ENCODE measurements at places on chromosomes 12 and 14.
A peak's percentile ranks its signal among the peaks of the same experiment; 100 is the strongest.

DNA sequence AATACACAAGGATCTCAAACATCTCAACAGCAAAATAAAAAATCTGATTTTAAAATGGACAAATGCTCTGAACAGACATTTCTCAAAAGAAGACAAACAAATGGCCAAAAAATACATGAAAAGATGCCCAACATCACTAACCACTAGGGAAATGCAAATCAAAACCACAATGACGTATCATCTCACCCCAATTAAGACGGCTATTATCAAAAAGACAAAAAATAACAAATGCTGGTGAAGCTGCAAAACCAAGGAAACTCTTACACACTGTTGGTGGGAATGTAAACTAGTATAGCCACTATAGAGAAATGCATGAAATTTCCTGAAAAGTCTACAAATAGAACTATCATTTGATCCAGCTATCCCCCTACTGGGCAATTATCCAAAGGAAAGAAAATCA, 145.0 kb downstream of the BTG1 start:
- no peak for DNase-seq

GRCh38 chr12:23236066-23236780, 611.3 kb downstream of the ETNK1 start:
- no peak for DNase-seq

- no peak for DNase-seq
Measured at GRCh38 chr12:127690161-127690560, 576.8 kb upstream of the TMEM132C start.

- no peak for DNase-seq
Measured at GRCh38 chr12:115840159-115840558, 437.3 kb downstream of the MED13L start.

GRCh38 chr12:4572680-4573079, 10.7 kb downstream of the DYRK4 start:
- DNase-seq: no peak

DNA sequence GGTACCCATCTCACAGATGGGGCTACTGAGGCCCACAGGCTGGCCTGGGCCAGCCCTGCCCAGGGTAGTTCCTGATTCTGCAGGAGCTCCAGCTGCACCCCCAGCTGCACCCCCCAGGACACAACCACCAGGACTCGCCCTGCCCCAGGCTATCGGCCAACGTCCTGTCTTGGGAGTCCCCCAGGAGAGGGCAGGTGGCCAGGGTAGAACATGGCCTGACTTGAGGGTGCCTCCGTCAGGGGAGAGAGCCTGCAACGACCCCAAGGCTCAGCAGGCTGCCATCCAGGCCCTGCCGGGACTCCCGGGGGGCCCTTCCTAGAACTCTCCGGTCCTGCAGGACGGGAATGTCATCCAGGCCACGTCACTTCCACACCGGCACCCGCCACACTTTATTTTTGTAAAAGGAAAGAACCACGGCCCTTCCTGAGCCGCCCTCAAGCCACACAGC, 15.8 kb downstream of the JAG2 start:
- no peak for DNase-seq

GRCh38 chr12:15532364-15532977, 210.2 kb downstream of the PTPRO start:
- peak; percentile 49 for DNase-seq

DNA sequence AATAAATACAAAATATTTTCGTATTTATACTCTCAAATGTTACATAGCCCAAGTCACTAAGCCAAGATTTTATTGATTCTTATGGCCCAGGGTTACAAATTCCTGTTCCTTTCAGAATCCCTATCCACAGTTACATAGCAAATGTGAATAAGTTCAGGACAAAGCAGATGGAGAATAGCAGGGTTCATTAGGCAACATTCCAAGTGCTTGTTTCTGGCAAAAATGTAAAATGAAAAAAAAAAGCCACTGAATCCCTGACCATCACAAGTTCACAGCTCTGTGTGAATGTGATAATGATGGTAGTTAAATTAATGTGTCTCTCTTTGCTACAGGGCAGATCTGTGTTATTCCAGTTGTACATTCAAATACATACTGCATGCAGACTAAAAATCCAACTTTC, 74.6 kb downstream of the KCNC2 start:
- DNase-seq: no peak

- DNase-seq: no peak
Measured at GRCh38 chr14:72613975-72614319, 280.0 kb downstream of the DPF3 start.

- no peak for DNase-seq
Measured at GRCh38 chr14:57549765-57550420, 56.2 kb upstream of the CCDC198 start.

DNA sequence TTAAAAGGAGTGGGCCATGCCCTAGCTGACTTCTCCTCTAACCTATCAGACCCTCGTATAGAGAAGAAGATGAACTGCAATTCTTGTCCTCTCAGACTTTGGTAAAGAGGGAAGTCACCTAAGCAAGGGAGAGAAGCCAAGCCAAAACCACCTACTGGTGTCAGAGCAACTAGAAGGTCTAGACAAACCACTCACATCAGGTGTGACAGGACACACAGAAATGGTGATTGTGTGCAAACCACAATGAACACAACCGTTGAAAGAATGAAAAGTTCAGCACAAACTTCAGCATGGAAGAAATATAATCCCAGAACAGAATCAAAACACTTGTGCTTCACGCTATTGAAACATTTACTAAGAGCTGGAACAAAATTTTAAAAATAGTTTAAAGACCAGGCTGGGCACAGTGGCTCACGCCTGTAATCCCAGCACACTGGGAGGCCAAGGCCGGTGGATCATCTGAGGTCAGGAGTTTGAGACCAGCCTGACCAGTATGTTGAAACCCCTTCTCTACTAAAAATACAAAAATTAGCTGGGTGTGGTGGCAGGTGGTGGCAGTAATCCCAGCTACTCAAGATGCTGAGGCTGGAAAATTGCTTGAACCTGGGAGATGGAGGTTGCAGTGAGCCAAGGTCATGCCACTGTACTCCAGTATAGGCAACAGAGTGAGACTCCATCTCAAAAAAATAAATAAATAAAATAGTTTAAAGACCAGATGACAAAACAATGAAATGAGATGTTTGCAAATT, 56.2 kb upstream of the NTF3 start:
- no peak for DNase-seq

DNA sequence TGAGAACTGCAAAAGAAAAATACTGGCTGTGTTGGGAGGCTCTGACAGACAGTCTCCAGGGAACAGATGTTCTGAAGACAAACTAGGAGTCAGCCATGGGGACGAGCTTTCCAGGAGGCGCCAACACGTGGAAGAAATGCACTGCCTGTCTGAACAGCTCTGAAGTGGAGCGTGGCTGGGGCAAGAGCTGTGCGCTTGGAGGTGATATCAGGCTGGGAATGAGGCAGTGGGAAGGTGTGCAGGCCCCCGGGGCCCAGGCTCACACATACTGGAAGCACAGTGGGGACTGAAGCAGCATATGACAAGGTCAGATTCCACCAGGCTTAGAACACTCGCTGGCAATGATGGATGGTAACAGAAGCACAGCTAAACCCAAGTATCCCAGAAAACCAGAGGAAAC, 17.5 kb downstream of the APPL2 start:
- no peak for DNase-seq

DNA sequence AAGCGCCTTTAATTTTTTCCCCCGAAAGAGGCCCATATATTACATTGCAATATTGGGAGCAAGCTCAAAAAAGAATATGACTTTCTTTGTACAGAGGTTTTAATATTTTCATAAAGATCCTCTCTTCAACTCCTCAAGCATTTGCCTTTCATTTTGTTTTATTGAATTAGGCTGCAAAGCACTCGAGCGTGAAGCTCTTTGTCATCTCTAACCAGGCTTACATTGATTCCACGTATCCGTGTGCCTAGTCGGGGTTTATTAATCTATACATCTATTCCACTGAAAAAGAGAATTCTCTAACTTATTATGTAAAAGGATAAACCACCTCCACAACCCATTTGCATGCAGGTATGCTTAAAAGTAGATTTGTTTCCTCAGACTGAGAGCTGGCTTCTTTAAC, 234.8 kb upstream of the TMPO start:
- DNase-seq: no peak

- no peak for DNase-seq
Measured at GRCh38 chr14:78399316-78399889, 229.2 kb downstream of the NRXN3 start.

GRCh38 chr12:32788405-32788804, 32.7 kb upstream of the YARS2 start:
- DNase-seq: no peak

DNA sequence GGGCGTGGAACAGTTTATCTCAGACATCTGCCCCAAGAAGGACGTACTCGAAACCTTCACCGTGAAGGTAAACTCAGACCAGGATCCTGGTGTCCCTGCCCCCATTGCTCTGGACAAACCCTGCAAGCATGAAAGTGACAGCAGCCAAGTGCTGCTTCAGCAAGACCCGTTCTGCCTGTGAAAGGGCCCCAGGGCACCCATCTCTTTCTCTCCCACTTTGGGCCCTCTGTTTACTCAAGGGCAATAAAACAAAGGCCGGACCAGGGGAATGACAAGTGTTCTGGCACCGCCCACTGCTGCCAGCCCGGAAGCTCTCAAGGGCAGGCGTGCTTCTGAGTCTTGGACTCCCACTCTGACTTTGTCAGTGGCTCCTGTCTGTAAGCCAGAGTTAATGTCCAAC, 35.3 kb downstream of the CD9 start:
- DNase-seq: no peak

DNA sequence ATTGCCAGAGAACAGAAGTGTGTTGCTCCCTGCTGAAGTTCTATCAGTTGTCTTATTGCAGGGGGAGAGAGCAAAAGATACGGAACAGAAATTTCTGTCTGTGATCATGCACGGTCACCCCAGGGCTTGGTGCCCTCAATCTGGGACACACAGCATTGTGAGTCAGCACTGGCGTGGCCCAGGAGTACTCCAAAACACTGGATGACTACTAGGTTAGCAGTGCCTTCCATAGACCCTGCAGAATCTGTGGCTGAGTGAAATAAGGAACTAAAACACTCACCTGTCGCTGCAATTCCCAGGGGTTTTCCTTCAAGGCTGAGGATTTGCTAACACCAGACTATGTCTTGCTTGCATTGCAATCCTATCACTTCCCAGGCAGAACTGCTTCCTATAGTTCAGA, 165.5 kb downstream of the ANO6 start:
- DNase-seq: no peak

DNA sequence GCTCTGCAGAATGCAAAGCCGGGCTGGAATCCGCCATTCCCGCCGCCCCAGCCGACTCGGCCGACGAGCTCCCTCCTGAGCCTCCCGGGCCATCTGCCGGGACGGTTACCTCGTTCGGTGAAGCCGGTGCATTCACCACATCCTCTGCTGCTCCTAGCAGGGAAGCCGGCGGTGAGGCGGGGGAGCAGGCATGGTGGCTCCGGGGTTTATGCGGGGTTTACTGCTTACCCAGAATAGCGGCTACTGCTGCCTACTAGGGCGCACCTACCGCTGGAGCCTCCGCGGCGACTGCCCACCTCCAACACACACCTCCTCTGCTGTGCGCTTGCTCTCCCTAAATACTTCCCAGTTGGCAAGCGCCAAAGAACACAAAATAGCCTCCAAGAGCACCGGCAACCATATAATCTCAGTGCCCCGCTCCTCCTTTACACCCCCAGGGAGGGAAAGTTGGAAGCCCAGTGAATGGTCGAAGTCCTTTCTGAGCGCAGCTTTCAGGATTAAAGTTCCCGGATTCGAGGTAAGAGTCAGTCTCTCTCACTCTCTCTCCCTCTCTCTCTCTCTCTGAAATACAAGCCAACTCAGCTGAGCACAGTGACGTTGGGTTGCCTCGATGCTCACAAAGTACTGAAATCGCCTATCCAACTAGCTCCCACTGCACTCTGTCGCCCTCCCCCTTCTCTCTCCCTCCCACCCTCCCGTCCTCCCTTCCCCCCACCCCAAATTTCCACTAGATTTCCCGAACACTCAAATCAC, at the start of gene TBX5:
TBX5 (minus strand) TSS at position 626 of the 753 bp plus-strand sequence. CDS start 2,246 bp downstream, outside the sequence.
- no peak for DNase-seq

GRCh38 chr12:24256684-24257083, 307.2 kb upstream of the SOX5 start:
- no peak for DNase-seq

DNA sequence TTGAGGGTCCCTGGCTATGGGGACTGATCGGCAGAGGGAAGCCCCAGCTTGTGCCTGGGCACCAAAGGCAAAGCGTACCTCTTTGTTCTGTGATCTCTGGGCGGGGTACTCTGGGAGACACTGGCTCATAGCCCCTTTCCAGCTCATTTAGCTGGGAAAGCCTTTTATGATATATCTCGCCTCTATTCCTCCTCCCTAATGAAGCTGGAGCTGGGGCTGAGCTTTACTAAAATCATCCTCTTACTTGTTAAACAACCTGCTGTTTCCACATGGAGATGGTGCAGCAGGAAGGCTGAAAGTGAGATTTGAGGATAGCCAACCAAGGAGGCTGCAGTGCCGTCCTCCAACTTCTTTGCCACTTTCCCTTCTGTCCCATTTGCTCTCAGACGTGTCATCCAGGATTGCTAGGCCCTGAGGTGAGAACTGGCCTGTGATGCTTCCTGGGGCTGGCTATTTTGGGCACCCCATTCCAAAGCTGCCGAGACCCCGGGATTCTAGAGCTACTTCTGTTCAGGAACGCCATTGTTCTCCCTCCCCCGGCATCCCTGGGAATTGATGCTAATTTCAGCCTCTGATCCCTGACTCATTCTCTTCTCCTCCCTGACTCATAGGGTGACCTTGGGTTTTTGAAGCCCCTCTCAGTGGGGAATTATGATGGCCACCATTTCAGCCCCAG, 16.0 kb downstream of the PDE1B start:
- DNase-seq: no peak

- no peak for DNase-seq
Measured at GRCh38 chr12:92971859-92972524, 42.9 kb upstream of the EEA1 start.

- no peak for DNase-seq
Measured at GRCh38 chr14:23431486-23431885, 4.0 kb downstream of the MYH7 start.

GRCh38 chr12:33771889-33772288, 250.4 kb upstream of the ALG10 start:
- no peak for DNase-seq

DNA sequence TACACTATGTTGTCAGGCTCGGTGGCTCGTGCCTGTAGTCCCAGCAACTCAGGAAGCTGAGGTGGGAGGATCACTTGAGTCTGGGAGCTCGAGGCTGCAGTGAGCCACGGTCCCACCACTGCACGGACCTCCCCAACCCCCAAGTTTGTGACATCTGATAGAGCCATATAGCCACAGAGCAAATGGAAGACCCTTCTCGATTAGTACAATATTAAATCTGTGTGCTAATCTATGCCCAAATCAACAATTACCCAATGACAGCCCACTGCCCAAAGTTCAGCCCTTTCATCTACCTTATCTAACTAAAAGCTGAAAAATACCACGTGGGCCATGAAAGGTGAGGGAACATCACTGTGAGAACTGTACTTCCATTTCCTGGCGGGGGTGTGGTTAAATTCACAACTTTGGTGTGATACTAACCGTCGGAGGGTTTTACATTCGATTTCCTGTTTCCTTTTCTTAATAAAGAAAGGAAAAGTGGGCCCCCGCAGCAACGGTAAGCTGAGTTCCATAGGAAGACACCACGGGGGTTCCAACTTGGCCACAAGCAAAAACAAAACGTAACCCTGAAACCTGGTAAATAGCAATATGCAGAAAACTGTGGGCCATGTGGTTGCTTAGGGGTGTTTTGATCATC, 31.2 kb upstream of the FOS start:
- DNase-seq: peak; percentile 64

- no peak for DNase-seq
Measured at GRCh38 chr12:66405395-66405794, 103.1 kb downstream of the HELB start.

- no peak for DNase-seq
Measured at GRCh38 chr12:2451497-2451896, 343.3 kb upstream of the FKBP4 start.

- DNase-seq: no peak
Measured at GRCh38 chr14:75182821-75183220, 6.4 kb upstream of the TMED10 start.
